ENCODE measurements at places on chromosomes 4 and X. TPM values are rescaled to one million over a fixed set of nuclear protein-coding genes. Genes with fewer than 3 reads are reported as not detected.

Gene CCKAR
- not detected for total RNA-seq

Gene XG
- not detected for total RNA-seq

Gene PNMA5
- not detected for total RNA-seq

Gene PPEF2
- total RNA-seq, result not detected

Gene NCAPG
- 2.5 TPM for total RNA-seq

Gene PITX2
- not detected for total RNA-seq

Gene VEGFD
- 0.25 TPM for total RNA-seq

DNA sequence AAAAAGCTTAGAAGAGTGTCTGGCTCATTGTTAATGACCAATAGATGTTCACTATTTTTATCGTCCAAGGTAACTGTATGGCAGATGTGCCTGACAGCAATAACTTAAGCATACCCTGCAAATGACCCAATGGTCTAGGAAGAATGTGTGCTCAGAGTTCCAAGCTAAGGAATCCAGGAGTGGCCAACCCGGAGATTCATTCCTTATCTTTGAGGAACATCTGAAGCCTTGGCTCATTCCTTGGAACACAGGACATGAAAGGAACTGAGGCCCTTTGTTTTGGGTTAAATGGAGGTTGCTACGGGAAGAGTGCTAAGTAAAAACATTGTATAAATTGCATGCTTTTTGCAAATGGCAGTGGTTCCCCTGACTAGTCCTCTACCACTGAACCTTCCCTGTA, 38.9 kb upstream of the EFNB1 start:
- DNase-seq, result no peak

DNA sequence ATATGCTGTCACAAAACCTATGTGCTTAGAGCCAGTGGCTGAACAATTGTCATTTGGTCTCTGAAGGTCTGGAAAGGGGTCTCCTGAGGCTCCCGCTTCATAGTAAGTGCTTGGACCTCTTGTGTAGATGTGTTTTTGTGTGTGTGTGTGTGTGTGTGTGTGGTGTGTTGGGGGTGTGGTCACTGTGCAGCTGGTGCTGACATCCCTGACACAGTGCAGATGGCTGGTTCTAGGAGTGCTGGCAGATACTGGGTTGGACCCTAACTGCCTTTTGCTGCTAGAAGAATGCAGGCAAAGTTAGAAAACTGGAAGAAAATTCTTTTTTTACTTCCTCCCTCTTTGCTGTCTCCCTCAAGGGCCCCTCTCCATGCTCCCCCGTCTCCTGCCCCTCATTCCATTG, 1872.6 kb downstream of the ARAP2 start:
- DNase-seq, result no peak

DNA sequence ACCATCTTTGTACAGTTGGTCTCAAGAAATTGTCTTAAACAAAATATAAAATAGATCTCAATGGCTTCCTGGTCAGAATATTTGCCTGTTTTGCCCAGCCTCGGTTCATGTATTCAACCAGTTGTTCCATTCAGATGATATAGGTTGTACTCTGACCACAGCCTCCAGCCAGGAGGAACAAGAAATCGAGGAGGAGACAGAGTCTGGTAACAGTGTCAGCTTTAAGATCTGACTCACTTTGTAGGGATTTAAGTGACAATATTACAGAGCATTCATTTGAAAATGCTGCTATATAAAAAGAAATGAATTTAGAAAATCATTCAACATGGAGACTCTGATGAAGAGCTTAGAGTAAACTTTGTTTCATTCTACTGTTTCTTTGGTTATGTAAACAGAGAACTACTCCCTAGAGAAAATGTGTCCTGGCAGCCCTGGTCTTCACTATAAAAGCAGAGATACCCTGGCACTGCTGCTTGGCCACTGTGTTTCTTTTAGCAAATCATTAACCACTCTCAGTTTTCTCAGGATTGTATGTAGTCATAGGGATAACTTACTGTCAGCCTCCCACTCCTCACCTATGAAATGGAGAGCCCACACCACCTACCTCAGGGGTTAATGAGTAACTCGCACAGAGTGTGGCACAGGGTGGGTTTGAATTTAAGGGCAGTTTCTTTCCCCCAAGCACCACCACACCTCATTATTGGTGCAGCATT, 53.5 kb downstream of the PAGE2 start:
- no peak for DNase-seq

GRCh38 chr4:176238157-176238610, 30.8 kb downstream of the ASB5 start:
- DNase-seq, result no peak

DNA sequence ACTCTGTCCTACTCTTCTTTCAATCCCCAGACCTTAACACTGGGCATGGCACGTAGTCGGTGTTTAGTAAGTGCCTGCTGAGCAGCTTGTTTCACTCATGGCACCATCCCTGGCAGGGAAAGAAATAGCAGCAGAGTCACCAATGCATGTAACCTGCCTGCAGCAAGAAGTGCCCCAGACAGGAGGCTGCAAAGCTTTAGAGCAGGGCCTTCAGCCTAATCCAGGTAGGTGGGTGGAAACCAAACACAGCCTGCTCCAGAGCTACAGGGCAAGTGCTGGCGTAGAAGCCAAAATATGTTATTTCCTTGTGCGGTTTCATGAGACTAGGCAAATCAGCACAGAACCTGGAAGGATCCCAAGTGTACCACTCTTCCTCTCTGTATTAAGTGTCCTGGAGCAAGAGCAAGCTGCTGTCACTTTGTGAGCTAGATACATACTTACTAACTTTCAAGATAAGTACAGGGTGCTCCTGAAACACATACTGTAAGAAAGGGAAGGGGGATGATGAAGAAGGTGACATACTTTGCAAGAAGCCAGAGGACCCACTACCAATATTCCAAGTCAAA, 5.5 kb downstream of the PROM1 start:
- DNase-seq, result no peak

DNA sequence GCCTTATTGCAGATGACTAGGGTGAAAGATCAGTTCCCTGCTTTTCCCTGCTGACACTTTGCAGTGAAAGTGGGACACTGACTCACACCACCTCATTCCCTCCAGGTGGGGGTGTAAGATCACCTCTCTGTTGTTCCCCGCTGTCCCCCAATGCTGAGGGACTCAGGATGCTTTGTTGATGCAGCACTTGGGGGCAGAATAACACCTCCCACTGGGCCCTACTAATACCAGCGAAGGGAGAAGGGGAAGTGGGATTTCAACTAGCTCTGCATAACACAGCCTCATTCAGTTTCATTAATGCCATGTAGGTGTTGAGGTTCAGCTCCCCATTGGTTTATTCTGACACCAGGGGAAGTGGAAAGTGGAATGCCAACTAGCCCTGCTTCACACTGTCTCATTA, 43.6 kb upstream of the IL1RAPL2 start:
- DNase-seq, result no peak

- no peak for DNase-seq
These were observed 40.5 kb downstream of the ANXA5 start for GRCh38 chr4:121656269-121656641.

- DNase-seq, result no peak
These were observed 160.7 kb upstream of the PCDH7 start for GRCh38 chr4:30559481-30559880.

DNA sequence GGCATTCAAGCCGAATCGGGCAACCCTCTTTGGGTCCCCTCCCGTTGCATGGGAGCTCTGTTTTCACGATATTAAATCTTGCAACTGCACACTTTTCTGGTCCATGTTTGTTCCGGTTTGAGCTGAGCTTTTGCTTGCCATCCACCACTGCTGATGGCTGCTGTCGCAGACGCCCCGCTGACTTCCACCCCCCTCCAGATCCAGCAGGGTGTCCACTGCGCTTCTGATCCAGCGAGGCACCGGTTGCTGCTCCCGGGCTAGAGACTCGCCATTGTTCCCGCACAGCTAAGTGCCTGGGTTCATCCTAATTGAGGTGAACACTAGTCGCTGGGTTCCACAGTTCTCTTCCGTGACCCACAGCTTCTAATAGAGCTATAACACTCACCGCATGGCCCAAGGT, 13.3 kb downstream of the ACOX3 start:
- no peak for DNase-seq

DNA sequence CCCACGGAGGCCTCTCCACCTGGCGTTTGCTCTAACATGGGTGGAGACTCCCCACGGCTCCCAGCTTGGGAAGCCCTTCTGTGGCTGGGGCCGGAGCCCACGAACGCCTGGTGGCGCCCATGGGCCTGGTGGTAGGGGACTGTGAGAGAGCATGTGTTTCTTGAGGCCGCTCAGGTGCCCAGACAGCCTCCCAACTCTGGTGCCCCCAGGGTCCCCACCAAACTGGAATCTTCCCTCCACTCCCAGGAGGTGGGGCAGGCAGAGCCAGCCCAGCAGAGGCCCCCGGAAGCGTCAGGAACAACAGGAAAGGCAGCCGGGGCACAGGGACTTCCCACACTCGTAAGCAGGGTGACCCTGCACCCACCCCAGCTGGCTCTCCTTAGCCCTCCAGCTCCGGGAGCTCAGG, 33.3 kb upstream of the FGFR3 start:
- DNase-seq, result no peak

Data from right lobe of liver (tissue), 6 donors.